SK-MEL-5 (cell line): ENCODE measurements at places on chromosomes 12 and 14. TPM values are rescaled to one million over a fixed set of nuclear protein-coding genes. Genes with fewer than 3 reads are reported as not detected.

Gene SSPN
- total RNA-seq = 2.2 and 2.9 TPM in 2 replicates

DNA sequence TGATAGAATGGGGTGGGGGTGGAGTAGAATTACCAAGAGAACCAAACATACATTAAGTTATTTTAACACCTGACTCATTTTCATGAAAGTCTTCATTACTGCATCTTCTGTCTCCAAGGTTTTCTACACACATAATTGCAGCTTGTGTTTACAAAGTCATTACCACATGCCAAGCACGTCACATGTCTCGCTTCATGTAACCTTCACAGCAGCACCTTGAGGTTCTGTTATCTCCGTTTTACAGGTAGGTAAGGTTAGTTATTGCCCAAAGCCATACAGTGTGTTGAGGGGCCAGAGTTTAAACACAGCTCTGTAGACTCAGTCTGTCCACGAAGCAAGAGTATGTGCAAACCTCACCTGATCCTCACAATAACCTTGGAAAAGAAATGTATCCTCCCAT is 64.3 kb upstream of the RBM19 start:
- no peak for DNase-seq

DNA sequence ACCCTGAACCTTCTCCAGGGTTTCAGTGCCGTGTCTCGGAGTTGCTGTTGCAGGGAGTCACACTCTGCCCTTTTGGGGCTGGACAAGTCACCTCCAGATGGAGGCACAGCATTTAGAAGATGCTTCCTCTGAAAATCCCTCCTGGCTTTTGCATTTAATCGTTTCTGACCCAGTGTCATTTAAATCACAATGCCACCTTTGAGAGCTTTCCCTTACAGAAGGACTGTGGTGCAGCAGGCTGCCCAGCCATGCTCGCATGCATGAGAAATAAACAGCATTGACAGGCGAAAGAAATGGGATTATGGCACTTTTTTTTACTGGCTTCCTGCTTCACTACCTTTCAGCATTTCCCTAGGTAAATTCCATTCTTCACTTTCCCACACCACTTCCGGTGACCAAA is 113.4 kb upstream of the DYRK2 start:
- no peak for DNase-seq

Gene CLEC14A
- not detected in 2 replicates for total RNA-seq

DNA sequence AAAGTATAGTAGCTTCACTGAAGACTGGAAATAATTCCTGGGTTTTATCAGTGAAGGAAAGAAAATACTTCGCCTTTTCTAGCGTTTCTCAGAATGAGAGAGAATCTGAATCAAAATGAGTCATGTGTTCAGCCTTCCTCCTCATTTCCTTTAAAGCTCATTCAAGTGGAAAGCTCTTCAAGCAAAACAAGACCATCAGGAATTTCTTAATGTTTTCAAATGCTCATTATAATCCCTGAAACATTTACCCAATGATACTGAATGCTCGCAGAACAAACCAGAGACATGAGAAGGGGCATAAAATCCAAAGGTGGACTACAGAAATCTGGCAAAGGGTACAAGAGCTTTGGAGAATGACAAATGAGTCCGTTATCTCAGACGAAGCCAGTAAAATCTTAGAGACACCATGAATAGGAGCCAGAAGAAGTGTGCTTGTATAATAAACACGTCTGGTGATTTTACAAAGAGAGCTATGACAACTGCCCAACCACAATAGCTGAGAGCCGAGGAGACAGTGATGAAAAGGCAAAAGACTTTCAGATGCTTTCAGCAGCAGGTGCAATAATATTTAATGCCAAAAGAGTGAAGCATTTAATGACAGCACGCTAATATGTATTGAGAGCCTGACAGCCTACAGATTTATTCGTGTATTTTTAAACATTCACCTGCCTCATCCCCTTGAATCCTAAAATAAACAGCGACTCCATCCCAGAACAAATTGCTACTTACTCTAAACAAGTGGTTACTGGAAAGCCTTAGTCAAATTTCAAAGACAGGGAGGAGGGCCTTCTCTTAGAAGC is 19.0 kb downstream of the SPRING1 start:
- no peak for DNase-seq

Gene AGAP2
- 1.4 and 1.5 TPM in 2 replicates for total RNA-seq

DNA sequence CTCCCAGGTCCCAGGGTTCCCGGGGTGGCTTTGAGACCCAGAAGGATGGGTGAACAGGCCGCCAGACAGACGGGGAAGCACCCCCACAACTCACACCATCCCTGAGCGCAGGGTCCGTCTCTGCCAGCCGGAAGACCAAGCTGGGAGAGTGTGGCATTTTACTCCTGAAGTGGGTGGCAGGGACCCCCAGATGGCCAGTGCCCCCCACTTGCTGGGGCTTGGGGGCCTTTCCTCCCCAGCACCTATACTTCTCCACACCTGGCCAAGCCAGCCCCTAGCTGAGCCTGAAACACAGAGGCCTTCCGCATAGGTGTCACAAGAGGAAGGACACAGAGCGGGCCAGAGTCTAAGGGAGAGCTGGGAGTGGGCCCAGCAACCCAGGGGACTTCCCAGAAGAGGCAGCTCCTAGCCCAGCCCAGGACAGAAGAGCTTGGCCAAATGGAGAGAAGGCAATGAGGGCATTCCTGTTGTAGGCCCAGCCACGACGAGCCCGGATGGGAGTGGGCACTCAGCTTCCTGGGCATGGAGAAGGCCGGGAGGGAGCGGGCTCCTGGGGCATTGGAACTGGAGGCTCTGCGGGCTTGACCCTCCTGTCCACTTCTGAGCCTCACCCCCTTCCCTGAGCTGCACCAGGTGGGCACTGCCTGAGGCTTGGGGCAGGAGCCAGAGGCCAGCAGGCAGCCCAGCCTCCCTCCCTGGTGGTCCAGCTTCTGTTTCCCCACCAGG is 3.3 kb downstream of the AHNAK2 start:
- no peak for DNase-seq

Gene C12orf43
- 24.0 and 25.4 TPM in 2 replicates for total RNA-seq

- DNase-seq = peak; percentile 93
These were observed 30.6 kb downstream of the PPFIBP1 start for GRCh38 chr12:27554421-27555186.

DNA sequence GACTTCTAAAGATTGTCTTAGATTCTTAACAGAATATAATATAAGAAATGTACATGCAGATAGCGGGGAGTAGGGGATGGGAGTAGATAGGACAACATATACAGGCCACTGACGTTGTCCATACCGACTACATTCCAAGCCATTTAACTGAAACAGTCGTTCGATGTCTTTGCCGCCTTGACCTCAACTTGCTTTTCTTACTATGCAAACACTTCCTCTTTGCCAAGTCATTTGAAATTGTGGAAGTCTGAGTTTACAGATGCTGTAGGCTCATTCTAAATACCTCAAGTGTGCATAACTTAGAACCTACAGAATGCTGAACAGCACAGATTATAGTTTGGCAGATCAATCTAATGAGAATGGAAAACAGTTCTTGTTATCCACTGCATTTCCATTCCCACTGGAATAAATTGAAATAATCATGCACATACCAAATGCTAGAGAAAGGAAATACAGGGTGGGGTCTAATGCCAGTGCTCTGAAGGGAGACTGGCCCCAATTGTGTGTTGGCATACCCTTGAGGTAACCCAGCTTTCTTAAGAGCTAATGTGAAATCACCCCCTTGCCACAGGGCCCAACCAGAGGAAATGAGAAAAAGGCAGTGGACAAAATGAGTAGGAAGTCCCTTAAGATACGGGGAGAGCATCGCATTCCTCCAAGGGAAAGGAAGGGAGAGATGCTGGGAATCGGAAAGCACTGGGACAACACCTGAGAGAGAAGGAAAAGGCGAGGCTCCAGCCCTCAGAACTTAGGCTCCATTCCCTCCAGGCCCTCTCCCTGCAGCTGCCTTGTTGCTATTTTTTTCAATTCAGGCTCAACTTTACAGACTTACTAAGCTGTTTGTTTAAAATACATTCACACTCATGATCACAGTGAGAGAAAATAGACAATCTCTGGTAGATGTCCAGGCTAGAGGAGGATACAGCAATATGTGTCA is 380.9 kb upstream of the TMTC1 start:
- DNase-seq = no peak

GRCh38 chr14:102316338-102316742 is 3.2 kb upstream of the ZNF839 start:
- peak; percentile 74 for DNase-seq

Gene PROX2
- not detected in 2 replicates for total RNA-seq

GRCh38 chr12:58750484-58750883 is 169.8 kb downstream of the LRIG3 start:
- DNase-seq = no peak

GRCh38 chr14:58297412-58297761 is 968 bp upstream of the ARID4A start:
- DNase-seq = peak; percentile 87

- peak; percentile 77 for DNase-seq
These were observed 167.9 kb downstream of the PRKD1 start for GRCh38 chr14:29759521-29760340.

- DNase-seq = no peak
These were observed 3.1 kb downstream of the SH2B3 start for GRCh38 chr12:111408686-111409402.

DNA sequence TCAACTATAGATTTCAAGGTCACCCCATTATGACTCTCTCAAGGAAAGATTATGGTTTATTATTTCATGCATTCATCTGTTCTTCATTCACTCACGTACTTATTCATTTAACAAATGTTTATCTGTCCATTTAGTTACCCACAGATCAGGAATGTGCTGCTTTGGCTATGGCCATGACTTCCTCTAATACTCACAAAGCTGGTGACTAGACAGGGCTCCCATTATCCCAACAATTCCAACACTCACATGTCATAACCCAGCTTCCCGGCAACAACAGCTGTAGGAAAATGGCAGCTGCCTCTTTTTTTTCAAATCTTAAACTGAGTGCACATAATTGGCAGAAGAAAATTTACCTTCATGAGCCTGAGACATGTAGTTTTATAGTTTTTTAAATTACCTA is 190.8 kb upstream of the CCDC196 start:
- DNase-seq = peak; percentile 37

GRCh38 chr12:117011988-117012805 is 87.0 kb downstream of the TESC start:
- DNase-seq = no peak

DNA sequence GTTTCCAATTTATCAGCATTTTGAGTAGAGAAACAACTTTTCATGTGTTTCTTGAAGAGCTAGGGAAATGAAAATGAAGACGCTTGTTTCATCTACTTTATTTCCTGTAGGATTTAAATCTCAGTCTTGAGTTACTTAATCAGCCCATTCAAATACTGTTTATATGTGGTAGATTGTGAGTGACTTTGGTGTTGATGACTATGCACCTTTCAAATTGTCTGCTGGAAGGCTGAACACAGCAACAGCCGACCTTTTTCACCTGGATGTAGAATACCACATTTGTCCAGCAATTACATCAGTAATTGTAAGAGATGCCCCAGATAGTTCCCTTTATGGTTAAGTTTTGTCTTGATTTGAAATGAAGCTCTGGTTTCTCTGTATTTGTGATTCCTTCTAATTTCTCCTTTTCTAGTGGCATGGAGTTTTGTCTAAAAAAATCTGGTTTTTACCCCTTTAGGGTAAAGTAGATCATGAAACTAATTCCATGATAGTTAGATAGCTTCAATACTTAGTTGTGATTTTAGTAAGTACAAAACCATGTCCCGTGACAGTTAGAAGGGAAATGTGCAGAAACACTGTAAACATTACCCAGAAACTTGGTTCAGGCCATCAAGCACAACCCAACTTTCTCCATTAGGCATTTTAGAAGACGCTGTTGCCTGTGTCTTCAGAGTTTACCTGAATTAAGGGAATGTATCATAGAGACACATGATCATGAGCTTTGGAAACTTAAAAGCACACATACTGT is 165.0 kb downstream of the SRGAP1 start:
- DNase-seq = peak; percentile 28

GRCh38 chr12:39065455-39065854 is 160.1 kb upstream of the CPNE8 start:
- DNase-seq = no peak

GRCh38 chr14:87632796-87633195 is 360.2 kb downstream of the GALC start:
- DNase-seq = no peak

Gene C12orf50
- 0.58 and 0.69 TPM in 2 replicates for total RNA-seq

- no peak for DNase-seq
These were observed at the start of gene SYNE3 for GRCh38 chr14:95516554-95517181. TSS of gene SYNE3 (minus strand) at chr14:95516650. CDS start at chr14:95475821, 40,829 bp downstream.

Gene PDE3A
- total RNA-seq = 29.0 and 30.5 TPM in 2 replicates

Gene BEGAIN
- 5.3 and 10.0 TPM in 2 replicates for total RNA-seq

Gene KRT72
- total RNA-seq = not detected in 2 replicates

Gene ATL1
- total RNA-seq = 4.5 and 4.8 TPM in 2 replicates

- DNase-seq = no peak
These were observed 454.1 kb upstream of the FLRT2 start for GRCh38 chr14:85075694-85076476.

DNA sequence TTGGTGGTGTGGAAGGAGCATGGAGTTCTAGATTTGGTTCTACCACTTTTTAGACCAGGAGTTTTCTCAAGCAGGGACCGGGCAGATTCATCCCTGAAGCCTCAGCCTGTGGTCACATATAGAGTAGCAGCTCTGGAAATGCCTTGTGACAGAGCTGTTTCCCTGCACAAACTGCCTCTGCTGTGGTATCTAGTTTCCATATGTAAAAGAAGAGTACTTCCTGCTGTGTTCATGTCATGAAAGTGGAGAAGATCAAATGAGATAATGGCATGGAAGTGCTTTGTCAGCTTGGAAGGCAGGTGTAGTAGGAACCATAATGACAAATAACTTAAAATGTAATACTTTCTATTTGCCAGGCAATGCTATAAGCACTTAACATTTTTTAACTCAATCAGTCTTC is 26.1 kb downstream of the OTUB2 start:
- DNase-seq = no peak

- no peak for DNase-seq
These were observed 13.9 kb downstream of the ZDHHC17 start for GRCh38 chr12:76777765-76778216.

GRCh38 chr14:52485350-52485960 is 66.8 kb downstream of the TXNDC16 start:
- no peak for DNase-seq

GRCh38 chr14:84874436-84874835 is 655.5 kb upstream of the FLRT2 start:
- DNase-seq = peak; percentile 2
